ENCODE measurements at places on chromosomes 7 and 10.

DNA sequence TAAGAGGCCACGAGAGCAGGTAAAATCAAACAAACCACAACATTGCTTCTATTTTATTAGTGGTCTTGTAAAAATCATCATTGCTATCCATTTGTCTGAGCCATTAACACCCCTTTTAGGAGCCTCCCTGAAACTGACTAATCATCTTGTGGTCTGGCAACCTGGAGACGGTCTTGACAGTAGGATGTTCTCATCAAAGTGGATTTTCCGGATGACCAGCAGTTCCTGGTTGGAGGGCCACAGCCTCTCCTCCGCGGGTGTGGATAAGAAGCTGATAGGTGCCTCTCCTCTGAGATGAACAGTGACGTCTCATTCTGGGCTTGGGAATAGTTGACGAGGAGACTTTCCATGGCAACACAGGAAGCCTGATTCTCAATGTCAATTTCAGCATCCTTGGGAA lies 490.7 kb downstream of the TYW1 start:
- no peak for DNase-seq

- DNase-seq, result no peak
Measured at GRCh38 chr10:105514106-105514505, 873.0 kb downstream of the SORCS3 start.

DNA sequence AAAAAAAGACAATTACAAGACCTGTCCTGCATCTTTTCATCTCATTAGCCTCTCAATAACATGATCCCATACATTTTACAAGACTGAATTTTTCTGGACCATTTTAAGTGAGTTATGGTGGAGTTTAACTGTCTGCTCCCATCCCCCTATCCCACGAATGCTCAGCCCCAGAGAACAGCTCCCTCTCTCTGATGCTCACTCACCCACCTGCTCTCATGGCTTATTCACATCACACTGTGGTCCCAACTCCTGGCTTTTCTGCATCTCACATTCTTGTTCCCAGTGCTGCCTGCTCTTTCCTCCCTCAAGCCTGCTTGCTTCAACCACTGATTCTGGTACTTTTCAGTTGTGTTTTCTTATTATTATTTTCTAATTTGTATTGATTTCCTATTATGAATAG lies 20.4 kb upstream of the CCSER2 start:
- DNase-seq, result no peak

DNA sequence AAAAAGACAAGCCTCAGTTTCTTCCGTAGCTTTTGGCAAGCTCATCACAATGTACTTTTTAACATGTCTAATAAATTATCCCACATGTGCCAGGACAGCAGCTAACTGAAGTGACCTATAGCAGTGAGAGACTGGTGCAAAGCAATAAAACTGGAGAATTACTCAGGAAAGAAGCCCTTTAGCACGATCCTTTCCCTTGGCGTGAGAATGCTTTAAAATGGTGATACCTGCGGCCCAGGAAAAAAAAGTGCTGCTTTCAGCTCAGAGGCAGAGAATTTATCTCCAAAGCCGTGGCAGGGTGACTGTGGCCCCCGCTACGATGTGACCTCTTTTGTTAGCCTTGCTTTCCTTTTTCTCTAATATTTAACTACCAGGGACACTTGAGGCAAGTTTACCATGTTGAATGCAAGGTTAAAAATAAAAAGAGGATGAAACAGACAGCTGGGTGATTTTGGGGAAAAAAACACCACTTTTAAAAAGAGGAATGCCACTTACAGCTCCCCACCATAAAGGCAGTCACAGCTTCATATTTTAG lies 184.0 kb downstream of the FANK1 start:
- DNase-seq, result no peak

DNA sequence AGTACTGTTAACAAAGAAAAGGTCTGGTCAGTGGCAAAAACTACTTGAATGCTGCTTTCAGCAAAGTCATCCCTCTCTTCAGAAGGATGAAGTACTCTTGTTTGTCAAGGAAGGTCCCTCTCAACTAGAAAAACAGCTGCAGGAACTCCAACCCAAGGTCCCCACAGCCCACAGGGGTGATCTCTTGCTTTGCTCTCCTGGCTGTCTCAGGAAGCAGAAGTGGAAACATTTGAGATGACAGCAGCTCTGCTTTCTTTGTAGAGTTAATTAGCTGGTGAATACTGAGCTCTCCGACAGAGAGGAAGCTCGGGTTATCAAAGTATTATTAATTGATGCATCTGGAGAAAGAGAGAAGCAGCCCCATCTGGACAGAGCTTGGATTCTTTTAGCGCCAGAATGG lies 25.4 kb upstream of the LRGUK start:
- DNase-seq, result no peak

GRCh38 chr10:128263891-128264688 lies 137.9 kb upstream of the MKI67 start:
- DNase-seq, result peak; percentile 27

DNA sequence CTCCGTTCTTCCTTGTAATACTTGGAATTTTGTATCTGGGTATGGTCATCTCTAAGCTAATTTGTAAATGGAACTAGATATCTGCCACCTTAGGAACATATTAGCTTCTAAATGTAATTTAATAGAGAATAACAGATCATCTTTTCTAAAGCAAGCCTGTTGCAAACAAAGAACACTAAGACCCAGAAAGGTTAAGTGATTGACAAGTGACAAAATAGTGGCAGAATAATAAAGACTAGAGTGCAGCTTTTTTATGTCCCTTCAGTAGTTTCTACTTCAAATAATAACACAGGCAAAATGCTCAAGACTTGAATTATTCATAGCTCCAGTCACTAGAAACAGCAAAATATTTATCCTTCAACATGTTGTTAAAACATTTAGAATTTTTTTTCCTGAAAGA lies 91.7 kb downstream of the MET start:
- DNase-seq, result no peak

GRCh38 chr7:144519925-144520324 lies 116.4 kb upstream of the NOBOX start:
- no peak for DNase-seq

DNA sequence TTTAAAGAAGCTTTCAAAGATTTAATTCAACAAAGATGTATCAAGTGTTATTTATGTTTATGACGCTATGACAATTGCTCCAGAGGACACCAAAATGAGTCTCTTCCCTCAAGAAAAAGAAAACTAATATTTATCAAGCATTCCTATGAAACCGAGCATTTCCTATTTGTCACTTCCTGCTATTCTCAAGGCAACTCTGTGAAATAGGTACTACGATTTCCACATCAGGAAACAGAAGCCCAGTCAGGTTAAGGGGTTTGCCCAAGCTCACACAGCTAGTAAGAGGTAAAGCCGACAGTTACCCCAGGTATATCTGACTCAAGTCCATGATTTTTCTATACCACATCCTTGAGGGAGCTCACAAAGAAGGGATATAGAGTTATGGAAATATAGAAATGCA lies 85.9 kb downstream of the TRIL start:
- no peak for DNase-seq

GRCh38 chr10:15427843-15428414 lies 56.8 kb upstream of the FAM171A1 start:
- no peak for DNase-seq

DNA sequence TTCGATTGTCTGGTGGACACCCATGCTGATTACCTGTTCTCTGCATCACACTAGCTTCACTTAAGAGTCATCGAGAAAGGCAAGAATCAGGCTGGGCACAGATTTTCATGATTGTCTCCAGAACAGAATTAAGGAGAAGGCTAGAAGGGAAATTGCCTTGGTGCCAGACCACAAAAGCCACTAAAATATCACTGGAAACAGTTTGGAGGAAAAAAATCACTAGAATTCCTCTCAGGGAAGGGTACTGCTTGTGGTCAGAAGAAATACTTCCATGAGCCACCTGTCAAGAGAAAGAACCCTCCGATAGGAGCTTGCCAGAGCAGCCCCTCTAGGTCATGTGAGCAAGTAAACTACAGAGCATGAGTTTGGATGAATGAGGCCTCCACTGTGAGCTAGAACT lies 269.3 kb upstream of the TEX47 start:
- DNase-seq, result no peak

DNA sequence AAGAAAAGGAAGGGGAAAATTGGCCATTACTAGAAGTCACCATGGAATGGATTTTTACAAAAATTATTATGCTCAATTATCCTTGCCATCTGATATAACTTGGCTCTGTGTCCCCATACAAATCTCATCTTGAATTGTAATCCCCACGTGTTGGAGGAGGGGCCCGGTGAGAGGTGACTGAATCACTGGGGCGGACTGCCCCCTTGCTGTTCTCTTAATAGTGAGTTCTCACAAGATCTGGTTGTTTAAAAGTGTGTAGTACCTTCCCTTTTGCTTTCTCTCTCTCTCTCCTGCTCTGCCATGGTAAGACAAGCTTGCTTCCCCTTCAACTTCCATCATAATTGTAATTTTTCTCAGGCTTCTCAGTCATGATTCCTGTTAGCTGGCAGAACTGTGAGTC lies 1023.6 kb downstream of the XPNPEP1 start:
- no peak for DNase-seq

- no peak for DNase-seq
Measured at GRCh38 chr10:4981722-4982471, 18.7 kb downstream of the AKR1C1 start.

DNA sequence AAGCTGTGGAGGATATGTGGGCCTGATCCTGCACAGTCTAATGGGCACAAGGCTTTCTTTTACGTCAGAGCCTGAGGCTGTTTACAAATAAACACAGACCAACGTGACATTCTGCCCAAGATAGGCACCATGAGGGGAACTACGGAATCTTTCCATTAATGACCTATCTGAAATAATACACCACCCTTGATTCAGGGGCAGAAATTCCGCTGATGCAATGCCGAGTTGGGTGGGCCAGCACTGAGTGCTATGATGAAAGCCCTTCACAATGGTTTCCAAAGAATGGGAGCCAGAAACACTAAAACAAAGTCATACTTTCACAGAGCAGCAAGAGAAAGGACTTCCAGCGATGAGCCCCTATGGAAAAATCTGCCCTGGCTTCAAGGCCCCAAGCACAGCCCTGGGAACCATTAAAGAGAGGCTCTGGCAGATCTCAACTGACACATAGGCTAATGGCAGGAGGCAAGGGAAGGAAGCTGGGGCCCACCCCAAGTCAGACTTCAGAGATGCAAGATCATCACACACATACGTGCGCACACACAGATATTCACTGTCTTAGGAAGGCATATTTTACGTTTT lies 72.2 kb upstream of the DLX6 start:
- no peak for DNase-seq

GRCh38 chr7:78441737-78442136 lies 643.2 kb downstream of the PHTF2 start:
- DNase-seq, result no peak

DNA sequence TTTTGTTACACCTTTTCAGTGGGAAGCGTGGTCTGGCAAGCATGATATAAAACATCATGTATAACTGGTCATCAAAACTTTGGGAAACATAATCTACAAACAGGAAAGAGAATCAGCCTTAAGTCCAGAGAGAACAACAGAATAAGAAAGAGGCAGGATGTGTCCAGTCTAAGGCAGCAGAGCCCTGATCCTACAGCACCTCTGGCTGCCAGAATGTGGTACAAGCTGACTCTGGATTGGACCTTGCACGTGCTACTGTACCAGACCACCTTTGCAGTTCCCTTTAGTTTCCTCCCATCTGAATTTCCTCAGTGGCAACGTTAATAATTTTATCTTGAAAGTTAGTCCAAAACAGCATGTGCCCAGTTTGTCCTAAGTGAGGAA lies 824.6 kb upstream of the IGFBP3 start:
- DNase-seq, result no peak

GRCh38 chr10:75107756-75108683 lies 3.4 kb upstream of the SAMD8 start:
- DNase-seq, result no peak

- DNase-seq, result no peak
Measured at GRCh38 chr7:5266191-5267028, 16.3 kb upstream of the SLC29A4 start.

GRCh38 chr10:100053686-100054460 lies 27.8 kb downstream of the CPN1 start:
- no peak for DNase-seq

GRCh38 chr7:43196379-43196778 lies 83.9 kb downstream of the HECW1 start:
- DNase-seq, result no peak

DNA sequence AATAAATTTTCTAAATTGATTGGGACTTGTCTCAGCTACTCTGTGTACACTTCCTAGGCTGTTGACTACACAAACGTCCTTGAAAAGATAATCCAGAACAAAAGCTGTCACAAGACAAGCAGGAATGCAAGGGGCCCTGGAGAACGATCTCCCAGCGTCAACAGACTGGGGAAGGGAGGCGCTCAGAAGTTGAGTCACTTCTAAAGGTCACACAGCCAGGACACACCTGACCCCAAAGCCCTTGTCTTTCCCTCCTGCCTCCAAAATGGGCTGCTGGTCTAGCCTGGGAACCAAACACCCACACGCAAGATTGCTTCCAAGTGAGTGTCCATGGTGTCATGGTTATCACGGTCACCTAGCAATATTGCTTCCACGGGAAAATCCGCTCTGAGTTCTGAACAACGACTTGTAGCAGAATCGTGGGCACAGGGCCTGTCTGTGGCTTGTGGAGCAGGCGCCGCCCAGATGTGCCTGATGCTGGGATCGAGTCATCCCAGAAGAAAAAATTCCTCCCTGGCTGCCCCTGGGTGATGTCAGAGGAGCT lies 49.8 kb downstream of the SPOCK2 start:
- DNase-seq, result no peak

GRCh38 chr7:140621401-140622021 lies 19.1 kb downstream of the DENND2A start:
- no peak for DNase-seq

DNA sequence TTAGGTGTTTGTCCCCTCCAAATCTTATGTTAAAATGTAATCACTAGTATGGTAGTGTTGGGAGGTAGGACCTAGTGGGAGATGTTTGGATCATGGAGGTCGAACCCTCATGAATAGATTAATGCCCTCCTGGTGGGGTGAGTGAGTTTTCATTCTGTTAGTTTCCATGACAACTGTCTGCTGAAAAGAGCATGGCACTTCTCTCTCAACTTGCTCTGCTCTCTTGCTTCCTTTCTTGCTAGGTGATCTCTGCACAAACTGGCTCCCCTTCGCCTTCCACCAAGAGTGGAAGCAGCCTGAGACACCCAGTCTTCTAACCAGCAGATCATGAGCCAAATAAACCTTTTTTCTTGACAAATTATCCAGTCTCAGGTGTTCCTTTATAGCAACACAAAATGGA lies 853.9 kb downstream of the SORCS1 start:
- DNase-seq, result no peak

GRCh38 chr10:122142641-122143237 lies 128.4 kb upstream of the BTBD16 start:
- no peak for DNase-seq

DNA sequence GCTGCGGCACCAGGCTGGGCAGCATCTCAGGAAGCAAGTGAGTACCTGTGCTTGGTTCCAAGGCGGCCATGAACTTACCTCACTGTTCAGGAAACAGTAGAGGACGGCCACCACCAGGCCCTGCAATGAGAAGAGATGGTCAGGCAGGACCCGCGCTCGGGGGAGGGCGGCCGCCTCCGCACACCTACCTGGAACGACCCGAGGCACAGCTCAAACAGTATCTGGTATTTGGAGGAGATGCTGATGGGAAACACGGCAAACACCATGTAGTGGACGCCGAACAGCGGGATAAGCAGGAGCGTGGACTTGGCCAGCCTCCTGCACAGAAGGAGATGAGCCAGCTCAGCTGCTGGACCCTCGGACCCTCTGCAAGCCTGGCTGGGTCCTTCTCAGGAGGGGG lies 112.9 kb downstream of the VIPR2 start:
- no peak for DNase-seq

- no peak for DNase-seq
Measured at GRCh38 chr10:78556705-78557432, 511.9 kb upstream of the ZMIZ1 start.

- DNase-seq, result no peak
Measured at GRCh38 chr10:132666705-132667341, 119.1 kb downstream of the NKX6-2 start.

Measured in CD4-positive, alpha-beta T cell treated with Interleukin-6 at 100 ng/mL for 8 hours (primary cell).